ENCODE measurements at places on chromosomes 3 and 15. TPM values are rescaled to one million over a fixed set of nuclear protein-coding genes. Genes with fewer than 3 reads are reported as not detected.

DNA sequence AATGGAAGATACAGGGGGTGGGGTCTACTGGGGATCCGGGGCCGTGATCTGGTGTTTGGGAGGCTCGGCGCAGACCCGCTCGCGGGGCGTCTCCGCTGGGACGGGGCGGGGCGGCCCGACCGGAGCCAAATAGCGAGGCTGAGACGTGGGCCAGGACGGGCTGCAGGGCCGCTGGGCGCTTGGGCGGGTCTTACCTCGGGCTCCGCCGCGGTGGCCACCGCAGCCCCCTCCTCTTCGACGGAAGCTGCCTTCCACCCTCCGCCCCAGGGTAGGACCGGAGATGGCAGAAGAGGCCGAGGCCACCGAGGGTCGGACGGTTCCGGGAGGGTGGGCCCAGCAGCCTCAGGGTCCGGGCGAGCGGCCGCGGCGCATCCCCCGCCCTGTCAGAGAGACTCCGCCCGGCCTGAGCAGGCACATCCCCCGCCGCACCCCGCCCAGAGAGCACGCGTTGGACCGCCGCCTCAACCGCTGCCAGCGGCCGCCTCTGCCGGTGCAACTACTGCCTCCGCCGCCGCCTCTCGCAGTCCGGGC is 399 bp downstream of the MYO9A start:
- no peak for DNase-seq

DNA sequence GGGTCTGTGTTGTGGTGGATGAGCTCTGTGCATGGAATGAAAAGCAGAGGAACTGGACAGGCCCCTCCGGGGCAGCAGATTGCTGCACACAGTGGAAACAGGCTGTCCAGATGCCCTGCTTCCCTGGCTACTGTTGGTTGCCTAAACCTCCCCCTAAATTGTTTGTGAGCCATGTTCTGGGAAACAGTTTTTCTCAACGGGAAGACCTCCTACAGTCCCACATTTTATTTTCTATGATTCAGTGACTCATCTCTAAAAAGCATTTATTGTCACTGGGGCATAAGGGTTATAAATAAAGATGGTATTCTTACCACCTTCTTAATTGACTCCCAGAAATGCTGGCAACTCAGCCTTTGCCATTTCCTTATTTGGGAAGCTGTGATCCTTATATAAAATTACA is 20.3 kb upstream of the PTPN9 start:
- no peak for DNase-seq

DNA sequence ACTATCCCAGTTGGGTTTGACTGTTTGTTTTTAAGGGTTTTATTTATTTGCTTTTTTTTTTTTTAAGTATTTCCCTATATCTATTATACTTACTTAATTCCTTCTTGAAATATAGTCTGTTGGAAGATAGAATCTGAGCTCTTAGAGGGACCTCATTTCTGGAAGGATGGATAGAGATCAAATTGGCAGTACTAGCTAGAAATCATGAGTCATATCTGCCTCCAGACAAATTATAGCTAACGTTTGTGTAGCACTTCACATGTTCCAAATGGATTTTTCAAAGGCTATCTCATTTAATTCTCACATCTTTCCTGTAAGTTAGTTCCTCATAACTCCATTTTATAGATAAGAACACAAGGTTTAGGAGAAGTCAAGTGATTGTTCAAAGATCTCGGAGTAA is 384.7 kb downstream of the ZIC1 start:
- no peak for DNase-seq

- DNase-seq: no peak
Measured at GRCh38 chr15:33975022-33975565, 6.8 kb downstream of the CHRM5 start.

DNA sequence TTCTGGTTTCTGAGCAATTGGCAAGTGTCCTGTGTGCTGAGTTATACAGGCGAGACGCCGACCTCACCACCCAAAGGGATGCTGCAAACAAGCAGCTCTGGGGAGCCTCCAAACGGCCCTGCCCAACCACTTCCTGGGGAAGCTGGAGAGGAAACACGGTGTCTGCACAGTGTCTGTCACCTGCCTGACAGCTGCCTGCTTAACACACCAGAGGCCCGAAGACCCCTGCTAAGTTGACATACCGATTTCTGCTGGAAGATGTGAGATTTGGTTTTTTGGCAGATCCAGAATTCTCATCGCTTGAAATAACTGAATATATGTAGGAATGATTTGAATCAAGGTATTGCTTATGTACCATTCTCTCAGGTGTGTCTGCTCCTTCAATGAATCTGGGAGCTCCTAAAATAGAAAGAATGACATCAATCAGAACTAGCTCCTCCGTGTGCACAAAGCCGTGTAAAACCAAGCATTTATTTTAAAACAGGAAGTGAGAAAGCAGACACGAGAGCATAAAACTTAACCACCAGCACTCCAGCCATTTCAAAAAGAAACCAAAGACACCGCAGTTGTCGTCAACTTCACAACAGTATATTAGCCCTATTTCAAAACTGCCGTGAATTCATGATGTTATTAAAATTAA is 27.2 kb downstream of the LRRC2 start:
- peak; percentile 85 for DNase-seq

- DNase-seq: no peak
Measured at GRCh38 chr3:54873059-54874010, 54.5 kb downstream of the LRTM1 start.

The TRAK1 gene
- polyA plus RNA-seq: 7.8 TPM

DNA sequence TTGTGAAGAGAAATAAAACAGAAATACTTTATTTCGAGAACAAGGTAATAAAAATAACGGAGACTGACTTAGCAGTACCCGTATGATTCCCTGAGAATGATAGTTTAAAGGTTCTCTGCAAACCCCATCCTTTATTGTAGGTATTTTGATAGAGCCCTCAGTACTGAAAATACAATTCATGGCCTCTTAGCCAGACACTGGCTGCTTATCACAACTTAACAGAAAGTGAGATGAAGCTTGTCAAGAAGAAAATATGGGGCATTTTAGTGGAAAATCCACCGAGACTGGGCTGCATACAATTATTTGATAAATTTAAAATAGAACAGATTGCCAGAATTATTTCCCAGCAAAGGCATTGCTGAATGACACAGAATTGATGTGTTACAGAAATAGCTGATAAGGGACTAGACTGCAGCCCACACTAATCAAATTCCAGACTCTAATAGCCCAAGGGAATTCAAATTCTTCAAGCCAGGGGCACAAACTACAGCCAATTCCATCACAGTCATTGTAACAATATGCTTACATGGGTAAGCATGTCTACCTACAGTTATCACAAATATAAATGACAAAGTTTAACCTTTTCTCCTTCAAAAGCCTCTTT is 521.9 kb downstream of the PLOD2 start:
- DNase-seq: no peak

The NTRK3 gene
- polyA plus RNA-seq: not detected

The DISP2 gene
- 0.38 TPM for polyA plus RNA-seq

Measured in immature natural killer cell (primary cell).